ENCODE measurements at places on chromosomes 6 and 20.

- DNase-seq: no peak
Measured at GRCh38 chr6:117795234-117795633, 111.8 kb upstream of the SLC35F1 start.

- no peak for DNase-seq
Measured at GRCh38 chr6:138882369-138883017, 86.6 kb downstream of the ECT2L start.

- no peak for DNase-seq
Measured at GRCh38 chr20:56588996-56589395, 40.1 kb upstream of the TFAP2C start.

- no peak for DNase-seq
Measured at GRCh38 chr20:56690531-56691175, 61.5 kb downstream of the TFAP2C start.

DNA sequence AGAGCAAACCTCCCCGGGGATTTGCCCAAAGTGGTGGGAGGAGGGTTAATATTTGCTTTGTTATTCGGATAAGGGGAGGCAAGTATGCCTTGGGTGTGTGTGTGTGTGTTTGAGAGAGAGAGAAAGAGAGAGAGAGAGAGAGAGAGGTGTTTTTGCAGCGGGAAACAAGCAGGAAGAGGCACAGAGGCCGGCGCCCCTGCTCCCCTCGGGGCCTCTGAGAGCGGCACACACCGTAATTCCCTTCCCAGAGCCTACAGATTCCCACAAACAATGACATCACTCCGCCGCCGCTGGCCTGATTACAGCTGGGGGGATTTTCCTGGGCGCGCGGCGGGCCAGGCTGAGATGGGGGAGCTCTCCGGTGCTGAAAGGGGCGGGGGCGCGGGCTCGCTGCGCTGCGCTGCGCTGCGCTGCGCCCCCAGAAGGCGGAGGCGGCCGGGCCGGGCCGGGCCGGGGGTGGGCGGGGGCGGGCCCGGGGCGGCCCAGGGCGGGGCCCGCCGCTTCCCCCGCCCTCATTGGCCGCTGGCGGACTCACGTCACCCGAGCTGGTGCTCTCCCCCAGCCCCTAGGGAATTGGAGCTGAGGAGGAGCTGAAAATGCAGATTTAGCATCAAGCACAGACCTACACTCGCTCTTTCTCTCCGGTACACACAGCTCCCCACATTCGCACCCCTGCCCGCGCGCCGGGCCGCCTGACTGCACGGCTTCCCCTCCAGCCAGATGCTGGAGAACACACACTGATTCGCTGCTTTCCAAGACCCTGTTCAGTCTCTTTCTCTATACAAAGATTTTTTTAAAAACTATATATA is at the start of gene PCSK2:
Gene PCSK2 (plus strand): TSS at position 631 of the 809 bp plus-strand sequence. CDS start 266 bp downstream, outside the sequence.
- DNase-seq: peak; percentile 60

- peak; percentile 31 for DNase-seq
Measured at GRCh38 chr6:4371207-4371921, 236.0 kb upstream of the ECI2 start.

DNA sequence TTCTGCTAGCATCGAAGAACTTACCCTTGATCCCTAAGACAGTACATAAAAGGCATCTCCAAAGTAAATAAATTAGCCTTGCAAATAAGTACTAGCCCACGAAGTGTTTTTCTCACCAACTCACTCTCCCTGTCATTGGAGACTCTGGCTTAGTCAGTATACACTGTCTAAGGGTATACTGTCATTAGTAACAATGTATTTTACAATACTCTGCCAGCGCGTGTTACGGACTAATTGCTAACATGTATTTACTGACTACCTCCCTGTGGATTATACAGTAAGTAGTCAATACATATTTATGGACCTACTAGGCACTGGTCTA is 72.1 kb downstream of the NFATC2 start:
- no peak for DNase-seq

- DNase-seq: no peak
Measured at GRCh38 chr6:22910370-22910769, 341.0 kb downstream of the HDGFL1 start.

DNA sequence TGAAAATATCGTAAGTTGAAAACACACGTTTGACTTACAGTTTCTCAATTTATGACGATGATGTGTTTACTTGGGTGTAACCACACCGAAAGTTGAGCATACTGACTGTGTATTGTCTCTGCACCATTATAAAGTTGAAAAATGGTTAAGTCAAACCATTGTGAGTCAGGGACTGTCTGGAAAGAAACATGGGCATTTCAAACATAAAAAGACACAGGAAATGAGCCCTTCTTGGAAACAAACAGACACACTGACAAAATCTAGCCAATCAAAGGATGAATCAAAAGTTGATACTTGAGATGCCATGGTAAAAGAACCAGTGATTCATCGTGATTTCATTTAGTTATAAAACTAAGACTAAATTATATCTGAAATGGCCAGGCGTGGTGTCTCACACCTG is 5.3 kb downstream of the POPDC3 start:
- peak; percentile 14 for DNase-seq

DNA sequence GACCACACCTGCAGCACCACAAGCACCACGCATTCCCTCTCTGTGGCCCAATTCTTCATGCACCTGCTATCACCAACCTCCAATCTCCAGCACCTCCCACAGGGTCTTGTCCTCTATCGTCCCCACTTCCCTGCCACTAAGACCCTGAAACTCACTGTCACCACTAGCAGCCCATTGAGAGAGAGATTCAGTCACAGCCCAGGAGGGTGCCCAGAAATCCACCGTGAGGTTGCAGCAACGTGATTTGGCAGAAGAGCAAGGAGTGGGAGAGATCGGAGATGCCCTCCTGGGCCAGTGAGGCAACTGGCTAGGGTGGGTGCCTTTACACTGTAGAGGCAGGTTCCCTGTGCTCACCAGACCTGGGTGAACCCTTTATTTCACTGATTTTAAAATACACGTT is 90.1 kb downstream of the ANKRD60 start:
- no peak for DNase-seq

GRCh38 chr6:14190929-14191224 is 73.3 kb downstream of the CD83 start:
- no peak for DNase-seq

DNA sequence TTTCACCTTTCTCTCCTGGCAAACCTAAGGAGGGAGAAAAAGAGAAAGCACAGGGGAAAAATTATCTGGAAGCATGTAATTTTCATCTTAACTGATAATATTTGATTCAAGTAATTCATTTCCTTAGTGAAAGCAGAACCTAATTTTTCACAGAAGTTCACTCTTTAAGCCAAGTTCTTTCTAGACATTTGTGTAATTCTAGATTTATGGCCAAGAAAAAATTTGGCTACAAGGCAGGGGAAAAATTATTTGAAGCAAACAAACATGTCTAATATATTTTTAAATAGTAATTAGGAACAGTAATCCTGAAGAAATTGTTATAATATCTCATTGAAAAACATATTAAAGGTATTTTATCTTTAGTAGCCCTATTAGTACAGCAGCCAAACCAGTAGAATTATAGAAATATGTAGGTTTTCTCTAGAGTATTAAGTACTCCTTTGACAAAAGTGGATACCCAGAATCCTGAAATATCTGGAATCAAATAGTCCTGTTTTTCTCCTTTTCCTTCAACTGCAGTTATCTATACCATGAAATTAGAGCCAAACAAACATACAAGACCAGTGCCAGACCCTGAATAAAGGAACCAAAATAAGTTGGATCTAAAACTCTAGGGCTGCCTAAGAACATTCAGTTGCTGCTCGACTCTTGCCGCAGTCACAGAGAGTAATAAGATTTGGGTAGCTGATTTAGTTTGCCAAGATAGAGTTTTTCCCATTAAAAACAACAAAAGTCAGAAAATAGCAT is 116.5 kb downstream of the COL12A1 start:
- DNase-seq: no peak

GRCh38 chr20:61611401-61612180 is 359.5 kb downstream of the CDH4 start:
- no peak for DNase-seq

GRCh38 chr6:110930781-110931180 is 27.7 kb upstream of the GTF3C6 start:
- no peak for DNase-seq

- no peak for DNase-seq
Measured at GRCh38 chr20:62808211-62808865, 3.7 kb downstream of the OGFR start.

DNA sequence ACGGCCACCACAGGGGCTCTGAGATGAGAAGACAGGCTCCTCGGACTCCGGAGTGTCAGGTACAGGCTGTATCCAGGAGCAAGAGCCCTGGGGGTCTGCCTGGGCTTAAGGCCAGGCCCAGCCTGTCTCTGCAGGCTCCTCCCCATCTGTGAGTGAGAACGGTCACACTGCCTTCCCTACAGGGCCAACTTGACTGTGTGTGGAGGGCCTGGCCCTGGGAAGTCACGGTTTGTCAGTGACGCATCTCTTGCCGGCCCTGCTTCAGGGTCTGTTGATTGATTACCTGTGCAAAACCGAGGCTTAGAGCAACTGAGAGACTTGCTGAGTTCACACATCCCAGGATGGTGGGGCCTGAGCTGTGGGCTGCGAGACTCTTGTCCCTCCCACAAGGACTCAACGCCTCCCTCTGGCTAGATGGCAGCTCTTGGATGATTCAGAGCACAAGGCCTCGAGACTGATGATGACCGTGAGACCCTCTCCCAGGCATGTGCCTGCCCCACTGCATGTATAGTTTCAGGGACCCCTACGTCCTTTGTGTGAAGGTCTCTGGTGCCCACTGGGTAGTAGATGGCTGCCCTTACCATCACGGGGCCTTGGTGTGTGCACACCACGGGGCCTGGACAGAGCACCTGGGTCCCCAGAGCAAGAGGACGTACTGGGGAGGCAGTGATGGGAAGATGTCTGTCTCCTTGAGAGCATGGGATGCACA is 5.9 kb downstream of the RBM38 start:
- no peak for DNase-seq

DNA sequence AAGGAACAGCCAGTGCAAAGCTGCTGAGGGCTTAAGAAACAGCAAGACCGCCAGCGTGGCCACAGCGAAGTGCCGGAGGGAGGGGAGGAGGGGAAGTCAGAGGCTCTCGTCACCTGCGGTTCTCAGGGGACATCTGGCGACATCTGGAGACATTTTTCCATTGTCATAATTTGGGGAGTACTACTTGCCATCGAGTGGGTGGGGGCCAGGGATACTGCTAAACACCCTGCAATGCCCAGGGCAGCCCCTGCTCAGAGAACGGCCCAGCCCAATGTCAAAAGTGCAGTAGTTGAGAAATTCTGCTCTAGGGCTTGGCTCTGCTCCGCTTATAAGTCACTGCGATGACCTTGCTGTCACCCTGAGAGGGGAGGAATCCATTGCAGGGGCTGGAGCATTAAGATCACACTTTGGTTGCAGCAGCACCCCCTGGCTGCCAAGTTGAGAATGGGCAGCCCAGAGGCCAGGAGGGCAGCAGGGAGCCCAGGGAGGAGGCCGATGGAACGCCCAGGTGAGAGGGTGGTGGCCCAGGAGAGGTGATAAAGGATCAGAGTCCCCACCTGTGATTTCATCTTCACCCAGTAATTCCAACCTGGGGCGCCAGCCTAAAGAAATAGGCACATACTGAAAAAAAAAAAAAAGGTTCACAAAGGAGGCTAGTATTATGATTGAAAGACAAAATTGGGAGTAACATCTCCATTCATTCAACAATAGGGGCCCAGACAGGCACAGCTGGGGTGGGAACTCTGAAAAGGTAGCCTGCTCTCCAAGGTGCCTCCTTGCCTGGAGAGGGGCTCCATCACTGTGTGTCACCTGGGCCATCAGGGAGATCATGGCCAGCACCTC is 218.2 kb downstream of the BMP7 start:
- peak; percentile 90 for DNase-seq

DNA sequence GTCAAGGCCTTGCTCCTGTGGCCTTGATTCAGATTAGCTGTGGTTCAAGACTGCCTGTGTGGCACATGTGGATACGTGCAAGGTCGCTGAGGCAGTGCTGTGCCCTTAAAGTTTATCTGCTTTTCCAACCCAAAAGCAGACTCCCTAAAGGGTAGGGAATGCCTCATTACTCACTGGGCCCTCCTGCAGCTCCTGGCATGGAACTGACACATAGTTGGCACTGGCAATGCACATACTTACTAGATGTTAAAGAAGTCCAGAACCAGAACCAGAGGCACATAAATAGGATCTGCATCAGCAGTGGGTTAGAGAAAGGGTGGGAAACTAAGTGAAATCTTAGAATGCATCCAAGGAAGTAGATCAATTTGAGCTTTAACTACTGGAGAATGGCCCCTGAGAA is 90.6 kb upstream of the MLN start:
- no peak for DNase-seq

GRCh38 chr20:13229538-13229937 is 8.5 kb downstream of the ISM1 start:
- no peak for DNase-seq

Data from H4 (cell line).